GOT3 (cell line): ENCODE measurements at places on chromosomes 1 and 21.
A peak's percentile ranks its signal among the peaks of the same experiment; 100 is the strongest.

DNA sequence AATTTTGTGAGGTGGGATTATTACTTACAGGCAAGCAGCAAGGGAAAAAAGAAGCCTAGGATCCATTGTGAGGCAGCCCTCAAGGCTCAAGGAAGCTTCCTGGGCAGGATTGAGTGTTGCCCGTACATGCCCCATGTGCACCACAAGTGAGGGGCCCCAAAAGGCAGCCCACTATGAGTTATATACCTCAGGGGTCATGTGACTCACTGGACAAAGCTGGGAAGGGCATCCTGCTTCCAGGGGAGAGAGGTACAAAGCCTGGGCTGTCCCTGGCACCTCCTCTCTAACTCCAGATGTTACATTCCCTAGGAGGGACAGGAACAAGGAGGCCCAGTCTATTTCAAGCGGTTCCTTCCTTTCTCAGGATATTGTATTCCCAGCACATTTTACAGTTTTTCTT is 34.0 kb upstream of the CD1D start:
- no peak for DNase-seq

DNA sequence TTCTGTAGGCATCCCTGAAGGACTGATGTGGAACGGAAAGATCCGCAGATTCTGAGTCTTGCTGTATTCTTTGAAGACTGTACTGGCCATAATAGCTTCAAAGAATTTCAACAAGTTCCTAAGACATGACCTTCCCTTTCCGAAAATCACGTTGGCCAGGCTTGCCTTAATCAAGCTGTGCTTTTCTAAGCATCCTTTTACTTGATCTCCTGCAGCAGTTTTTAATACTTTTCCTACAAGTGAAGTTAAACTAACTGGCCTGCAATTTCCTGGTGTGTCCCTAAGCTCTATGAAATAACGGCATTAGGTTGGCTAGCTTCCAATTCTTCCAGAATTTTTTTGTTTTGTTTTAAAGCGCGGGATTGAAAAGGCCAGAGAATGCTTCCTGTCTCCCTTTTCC is 40.3 kb downstream of the SPAG17 start:
- no peak for DNase-seq

DNA sequence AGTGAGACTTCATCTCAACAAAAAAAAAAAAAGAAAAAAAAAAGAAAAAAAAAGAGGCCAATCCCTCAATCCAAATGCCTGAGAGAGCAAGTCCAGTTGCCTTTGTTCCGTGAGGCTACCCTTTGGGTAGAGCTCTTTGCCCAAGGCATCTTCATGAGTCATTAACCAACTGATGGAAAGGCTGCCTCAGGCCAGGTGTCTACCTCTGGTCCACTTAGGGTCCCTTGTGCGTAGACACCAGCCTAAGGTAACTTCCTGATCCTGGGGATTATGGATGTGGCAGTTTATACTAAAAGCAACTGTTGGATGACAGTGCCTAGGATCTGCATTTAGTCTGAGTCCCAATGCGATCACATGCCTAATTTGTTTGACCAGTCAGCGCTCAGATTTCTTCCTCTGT is 20.7 kb upstream of the ZNF326 start:
- no peak for DNase-seq

DNA sequence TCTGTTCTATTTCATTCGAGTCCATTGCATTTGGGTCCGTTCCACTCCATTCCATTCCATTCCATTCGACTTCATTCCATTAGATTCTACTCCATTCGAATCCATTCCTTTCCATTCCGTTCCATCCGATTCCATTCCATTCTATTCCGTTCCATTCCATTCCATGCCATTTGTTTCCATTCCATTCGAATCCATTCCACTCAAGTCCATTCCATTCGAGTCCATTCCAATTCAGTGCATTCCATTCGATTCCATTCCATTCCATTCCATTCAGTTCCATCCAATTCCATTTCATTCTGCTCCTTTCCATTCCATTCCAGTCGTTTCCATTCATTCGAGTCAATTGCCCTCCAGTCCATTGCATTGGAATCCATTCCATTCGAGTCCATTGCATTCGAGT is 2603.7 kb upstream of the TPTE start:
- no peak for DNase-seq

GRCh38 chr1:111406321-111406768 is 21.2 kb downstream of the OVGP1 start:
- DNase-seq: no peak

DNA sequence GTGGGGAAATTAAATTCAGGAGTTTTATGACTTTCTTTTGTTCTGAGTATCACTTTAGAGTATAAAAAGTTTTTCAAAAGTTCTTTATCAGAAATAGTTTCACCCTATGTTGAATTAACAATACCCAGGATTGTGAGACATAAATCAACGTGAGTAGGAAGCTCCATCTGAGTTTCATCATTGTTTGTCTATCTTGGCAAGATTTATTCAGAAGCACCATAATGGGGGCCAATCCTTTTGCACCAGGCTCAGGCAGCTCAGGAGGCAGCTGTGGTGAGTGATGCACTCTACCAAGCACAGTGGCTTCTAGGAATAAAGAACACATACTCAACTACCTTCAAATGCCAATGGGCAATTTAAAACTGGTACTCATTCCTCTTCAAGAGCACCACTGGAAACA is 12.0 kb downstream of the CREG1 start:
- no peak for DNase-seq

GRCh38 chr1:237394281-237394680 is 352.3 kb downstream of the RYR2 start:
- DNase-seq: no peak

- no peak for DNase-seq
Observed at GRCh38 chr1:21048462-21048861, 128.2 kb downstream of the EIF4G3 start.

DNA sequence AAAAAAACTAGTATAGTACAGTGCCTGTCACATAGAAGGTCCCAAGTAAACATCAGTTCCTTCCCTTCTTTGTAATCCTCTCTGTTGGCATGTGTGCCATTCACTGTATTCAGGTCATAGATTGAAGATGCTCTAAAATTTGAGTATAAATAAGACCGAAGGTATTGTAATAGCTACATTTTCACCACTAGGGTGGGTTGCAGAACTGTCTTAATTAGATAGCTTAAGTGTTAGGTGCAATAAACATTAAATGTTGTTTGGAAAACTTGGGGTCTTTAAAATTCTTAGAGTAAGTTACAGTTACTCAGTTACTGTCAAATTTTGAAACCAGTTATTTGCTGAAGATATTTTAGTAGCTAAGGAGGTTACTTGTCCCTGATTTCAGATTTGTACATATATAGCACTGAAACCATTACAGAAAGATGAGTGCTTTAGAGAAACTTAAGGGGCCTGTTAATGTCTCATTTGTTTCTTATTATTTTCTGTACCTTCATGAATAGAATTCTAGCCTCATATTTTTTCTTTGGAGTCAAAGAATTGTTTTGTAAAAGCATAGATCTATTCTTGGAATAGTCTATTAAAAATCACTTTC is 24.3 kb downstream of the PER3 start:
- no peak for DNase-seq

GRCh38 chr1:19274636-19275035 is 13.9 kb downstream of the AKR7A3 start:
- no peak for DNase-seq

DNA sequence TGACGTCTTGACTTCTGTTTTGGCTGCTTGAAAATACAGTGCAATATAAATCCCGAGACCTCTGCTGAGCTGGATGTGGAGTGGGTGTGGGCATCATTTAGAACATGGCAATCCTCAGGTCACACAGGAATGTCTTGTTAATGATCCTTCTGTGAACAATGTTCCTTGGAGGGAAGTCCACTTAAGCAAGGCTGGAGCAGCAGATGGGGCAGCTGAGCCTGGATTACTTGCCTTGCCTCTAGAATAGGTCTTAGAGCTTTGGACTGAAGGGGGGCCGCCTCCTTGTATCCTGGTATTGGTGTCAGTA is 926 bp upstream of the SCMH1 start:
- DNase-seq: no peak

GRCh38 chr1:68175621-68176398 is 56.5 kb downstream of the WLS start:
- no peak for DNase-seq

DNA sequence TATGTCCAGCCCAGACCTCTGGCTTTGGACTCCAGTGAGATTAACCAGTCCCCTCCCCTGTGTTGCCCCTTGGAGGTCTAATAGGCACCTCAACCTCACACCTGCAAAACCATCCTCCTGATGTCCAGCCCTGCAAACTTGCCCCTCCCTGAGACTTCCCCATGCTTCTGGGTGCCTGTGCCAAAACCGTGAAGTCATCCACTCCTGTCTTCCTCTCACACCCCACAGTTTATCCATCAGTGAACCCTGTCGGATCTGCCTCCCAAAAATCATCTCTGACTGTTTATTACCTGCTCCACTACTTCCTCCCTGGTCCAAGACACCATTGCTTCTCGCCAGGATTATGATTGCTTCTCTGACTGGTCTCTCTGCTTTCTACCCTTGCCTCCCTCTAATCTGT is 31.7 kb upstream of the PADI1 start:
- no peak for DNase-seq

GRCh38 chr1:207823880-207824566 is 72.2 kb downstream of the CD46 start:
- DNase-seq: peak; percentile 68

- no peak for DNase-seq
Observed at GRCh38 chr1:179052776-179053175, 27.1 kb downstream of the FAM20B start.

GRCh38 chr1:4075436-4076225 is 175.6 kb upstream of the C1orf174 start:
- DNase-seq: no peak

GRCh38 chr1:196546272-196547111 is 61.7 kb downstream of the KCNT2 start:
- no peak for DNase-seq

GRCh38 chr1:83998205-83998497 is 781 bp downstream of the TTLL7 start:
- DNase-seq: no peak

DNA sequence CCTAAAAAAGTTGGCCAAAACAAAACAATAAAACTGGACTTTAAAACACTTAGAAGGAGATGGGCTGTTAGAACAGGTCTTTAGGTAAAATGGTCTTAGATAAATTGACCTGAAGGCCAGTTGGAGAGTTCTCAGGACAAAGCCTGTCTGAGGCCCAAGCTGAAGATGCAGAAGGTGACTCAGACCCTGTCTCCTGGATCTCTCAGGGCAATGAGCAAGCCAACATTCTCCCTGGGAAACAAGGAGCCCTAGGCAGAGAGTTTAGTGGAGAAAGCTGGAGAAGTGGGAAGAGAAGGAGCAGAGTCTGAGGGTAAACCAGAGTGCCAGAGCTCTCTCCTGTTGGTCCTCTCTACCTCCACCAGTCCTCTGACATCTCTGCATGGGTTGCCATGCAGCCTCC is 70.1 kb downstream of the FCRL5 start:
- no peak for DNase-seq

DNA sequence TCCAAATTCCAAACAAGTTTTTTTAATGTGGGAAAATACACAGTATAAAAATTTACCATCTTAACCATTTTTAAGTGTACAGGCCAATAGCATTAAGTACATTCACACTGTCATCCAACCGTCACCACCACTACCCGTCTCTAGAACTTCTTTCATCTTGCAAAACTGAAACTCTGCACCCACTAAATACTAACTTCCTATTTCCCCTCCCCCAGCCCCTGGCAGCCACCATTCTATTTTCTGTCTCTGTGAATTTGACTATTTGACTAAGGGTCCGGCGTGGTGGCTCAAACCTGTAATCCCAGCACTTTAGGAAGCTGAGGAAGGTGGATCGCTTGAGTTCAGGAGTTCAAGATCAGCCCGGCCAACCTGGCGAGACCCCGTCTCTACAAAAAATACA is 36.1 kb downstream of the CLSTN1 start:
- no peak for DNase-seq

DNA sequence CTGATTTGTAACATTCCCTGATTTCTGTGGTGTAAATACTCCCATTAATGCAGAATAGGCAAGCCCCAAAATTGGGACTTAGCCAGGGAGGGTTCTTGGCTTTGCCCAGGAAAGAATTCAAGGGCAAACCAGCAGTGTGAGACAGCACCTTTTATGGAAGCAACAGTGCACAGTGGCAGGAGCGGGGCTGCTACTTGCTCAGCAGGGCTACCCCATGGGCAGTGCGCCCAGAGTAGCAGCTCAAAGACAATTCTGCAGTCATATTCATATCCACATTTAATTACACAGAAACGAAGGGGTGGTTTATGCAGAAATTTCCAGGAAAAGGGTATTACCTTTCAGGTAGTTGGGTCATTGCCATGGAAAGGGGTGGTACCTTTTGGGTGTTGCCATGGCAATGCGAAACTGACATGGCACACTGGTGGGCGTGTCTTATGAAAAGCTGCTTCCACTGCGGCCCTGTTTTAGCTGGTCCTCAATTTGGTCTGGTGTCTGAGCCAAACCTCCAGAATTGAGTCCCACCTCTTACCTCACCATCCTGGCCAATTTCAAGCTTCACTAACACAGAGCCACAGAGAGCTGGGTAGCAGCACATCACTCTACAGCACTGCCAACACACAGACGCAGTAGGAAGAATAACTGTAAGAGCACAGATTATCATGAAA is 35.9 kb downstream of the FHAD1 start:
- no peak for DNase-seq

DNA sequence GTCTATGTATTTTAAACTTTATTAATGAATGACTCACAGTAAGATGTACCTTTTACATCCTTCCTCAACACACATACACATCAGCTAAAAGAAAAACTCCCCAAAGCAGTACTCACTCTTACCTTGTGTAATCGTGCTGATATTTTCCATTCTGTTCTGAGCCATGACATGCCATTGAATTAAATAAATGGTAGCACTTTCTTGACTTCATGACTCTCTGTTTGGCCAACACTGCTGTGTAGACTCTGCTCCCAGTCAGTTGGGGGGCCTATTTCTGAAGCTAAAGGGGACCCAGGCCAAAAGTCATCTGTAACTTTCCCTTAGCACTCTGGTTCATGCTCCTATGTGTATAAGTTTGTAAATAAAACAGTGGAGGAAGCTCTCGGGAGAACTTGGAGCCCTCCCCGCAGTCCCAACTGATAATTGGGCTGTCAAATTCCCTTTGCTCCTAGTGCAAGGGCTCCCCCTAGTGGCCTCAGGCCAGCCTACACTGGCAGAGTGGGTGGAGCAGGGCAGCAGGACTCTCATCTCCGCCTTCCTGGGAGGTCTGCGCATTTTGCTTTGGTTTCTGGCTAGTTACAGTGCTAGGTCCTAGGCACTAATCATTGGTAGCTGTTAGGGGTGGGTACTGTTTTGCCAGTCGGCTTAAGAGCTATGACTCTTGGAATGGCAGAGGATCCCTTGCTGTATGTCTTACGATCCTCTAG is 1.7 kb upstream of the FYB2 start:
- DNase-seq: peak; percentile 38

- DNase-seq: no peak
Observed at GRCh38 chr1:214438530-214438929, 112.9 kb downstream of the PTPN14 start.

GRCh38 chr21:21174676-21175075 is 176.5 kb downstream of the NCAM2 start:
- no peak for DNase-seq

GRCh38 chr1:68808351-68808750 is 311.5 kb upstream of the DEPDC1 start:
- no peak for DNase-seq
